ENCODE measurements at places on chromosomes 4 and X.

- DNase-seq = no peak
Measured at GRCh38 chr4:18020145-18020670, 1.3 kb downstream of the LCORL start.

DNA sequence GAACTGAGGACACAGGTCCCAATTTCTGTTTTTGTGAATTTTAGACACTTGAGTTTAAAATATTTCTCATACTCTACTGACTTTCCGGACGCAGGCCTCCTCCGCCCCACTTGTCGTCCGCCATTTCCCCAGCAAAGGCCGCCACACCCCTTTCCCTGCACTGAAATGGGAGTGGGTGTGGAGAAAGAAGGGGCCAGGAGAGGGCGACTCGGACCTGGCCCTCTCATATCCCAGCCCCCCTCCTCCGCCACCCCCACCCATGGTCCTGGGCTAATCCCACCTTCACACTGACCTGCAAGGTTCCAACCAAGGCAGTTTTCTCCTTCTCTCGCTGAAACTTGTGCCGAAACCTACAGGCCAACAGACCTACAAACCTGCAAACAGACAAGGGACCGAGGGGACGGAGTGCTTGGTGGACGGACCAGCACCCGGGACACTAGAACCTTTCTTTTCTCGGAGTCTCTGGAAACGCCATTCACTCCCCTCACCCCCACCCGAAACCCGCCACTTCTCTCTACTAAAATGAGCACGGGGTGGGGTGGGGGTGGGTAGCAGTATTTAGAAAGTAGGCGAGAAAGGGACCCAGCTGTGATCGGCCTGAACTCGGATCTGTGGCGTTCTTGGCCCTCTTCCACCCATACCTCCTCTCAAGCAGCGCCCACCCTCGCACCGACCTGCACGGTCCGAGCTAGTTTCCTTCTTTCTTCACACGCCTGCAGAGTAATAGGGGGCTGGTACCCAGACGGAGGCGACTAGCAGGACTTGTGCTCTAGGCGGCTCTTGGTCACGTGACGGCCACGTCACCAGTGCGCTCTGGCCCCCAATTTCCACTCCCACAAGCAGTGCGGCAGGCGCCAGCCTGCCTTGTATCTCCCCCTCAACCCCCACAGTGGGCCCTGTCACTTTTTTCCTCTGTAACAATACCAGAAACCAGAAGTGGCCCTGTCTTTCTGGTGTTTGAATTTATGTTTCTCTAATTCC is at the start of gene ARMCX6:
ARMCX6 (minus strand) TSS at position 790 of the 981 bp plus-strand sequence. CDS start 1,380 bp downstream, outside the sequence.
- peak; percentile 19 for DNase-seq

DNA sequence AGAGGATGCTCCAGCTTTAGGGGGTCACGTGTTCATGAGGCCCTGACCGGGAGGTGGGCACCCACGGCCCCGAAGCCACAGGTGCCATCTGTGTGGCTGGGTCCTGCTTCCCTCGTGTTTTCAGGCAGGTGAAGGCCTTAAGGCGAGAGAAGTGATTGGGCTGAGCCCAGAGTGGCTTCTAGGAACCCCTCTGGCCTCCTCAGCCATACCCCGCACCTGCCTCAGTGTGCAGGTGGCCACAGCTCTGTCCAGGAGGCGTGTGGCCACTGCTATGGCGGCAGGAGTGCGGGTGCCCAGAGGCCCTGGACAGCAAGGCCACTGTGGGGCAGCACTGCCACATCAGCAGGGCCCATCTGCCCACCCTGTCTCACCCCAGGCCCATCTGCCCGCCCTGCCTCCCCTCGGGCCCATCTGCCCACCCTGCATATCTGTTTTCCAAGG is 25.0 kb downstream of the NKX1-1 start:
- DNase-seq = no peak

DNA sequence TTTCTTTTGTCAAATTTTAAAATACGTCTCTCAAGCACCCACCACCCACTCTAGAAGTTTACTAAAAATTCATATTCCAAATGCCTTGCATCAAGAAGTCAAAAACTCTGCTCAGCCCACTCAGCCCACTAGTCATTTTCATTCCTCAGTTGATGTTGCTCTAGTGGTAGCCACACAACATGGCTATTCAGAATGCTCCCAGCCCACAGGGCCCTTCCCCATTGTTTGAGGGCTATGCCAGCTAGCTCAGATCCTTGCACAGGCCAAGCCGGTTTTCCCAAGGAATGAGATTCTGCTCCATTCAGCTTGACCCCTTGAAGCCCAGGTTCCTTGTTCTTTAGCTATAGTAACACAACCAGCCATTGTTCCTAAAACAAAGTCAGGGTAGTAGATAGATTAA is 297.5 kb upstream of the RASGEF1B start:
- no peak for DNase-seq

- DNase-seq = no peak
Measured at GRCh38 chr4:185086053-185086452, 57.0 kb upstream of the SLC25A4 start.

GRCh38 chr4:105061731-105062130 is 84.9 kb upstream of the TET2 start:
- peak; percentile 4 for DNase-seq

DNA sequence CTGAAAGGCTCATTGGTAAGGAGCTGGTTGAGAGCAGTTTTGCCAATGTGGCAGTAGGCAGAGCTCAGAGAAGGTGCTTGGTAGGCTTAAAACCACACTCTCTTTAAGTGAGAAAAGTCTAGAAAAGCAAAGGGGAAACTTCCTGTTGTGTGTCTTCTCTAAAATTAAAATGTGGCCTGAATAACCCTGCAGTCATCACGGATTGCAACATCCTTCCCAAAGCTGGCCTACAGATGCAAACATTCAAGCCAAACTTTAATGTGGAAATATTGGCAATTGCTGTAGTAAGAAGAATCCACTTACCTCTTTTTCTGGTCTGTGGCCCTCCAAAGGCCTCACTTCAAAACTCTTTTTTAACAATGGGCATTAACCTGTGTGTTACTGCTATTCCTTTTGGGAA is 348.5 kb downstream of the OPHN1 start:
- DNase-seq = no peak
